ENCODE measurements at places on chromosomes 4 and X. TPM values are rescaled to one million over a fixed set of nuclear protein-coding genes. Genes with fewer than 3 reads are reported as not detected.

DNA sequence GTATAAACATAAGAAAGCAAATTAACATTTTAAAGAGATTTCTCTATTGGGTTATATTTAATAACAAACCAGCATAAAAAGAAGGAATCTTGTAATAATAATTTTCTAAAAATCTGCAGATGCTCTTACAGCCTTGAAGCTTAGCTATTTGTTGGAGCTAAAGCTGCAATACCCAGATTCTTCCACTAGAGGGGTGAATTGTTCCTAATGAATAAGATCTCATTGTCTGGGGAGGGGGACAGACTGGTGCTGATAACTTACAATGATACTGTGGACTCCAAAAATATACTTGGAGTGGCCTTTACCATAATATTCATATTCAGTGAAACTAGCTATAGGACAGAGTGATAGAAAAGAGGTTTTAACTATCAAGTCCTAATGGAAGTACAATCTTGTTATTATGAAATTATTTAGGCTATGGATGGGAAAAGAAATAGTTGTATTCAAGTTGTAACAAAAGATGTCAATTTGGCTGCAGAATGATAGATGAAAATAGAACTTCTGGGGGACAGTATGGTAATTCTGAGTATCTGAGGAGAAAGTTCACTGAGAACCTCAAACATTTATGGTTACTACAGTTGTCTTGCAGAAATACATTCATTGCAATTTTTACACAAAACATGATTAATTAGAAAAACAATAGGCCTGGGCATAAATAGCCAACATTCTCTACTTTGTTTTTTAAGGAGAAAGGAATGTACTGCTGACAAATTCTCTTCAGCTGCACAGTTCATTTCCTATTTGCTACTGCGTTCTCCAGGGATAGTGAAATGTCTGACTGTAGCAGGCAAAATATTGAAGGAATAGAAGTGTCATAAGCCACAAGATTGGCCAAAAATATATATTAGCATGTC lies 443.3 kb downstream of the GBA3 start:
- no peak overlapping the region for H3K4me3 ChIP-seq
- H3K36me3 ChIP-seq, result no peaks in the 10 kb centered on the region
- no peaks in the 10 kb centered on the region for H3K4me1 ChIP-seq
- peak; percentile 24 for DNase-seq
- no peaks in the 10 kb centered on the region for H3K27me3 ChIP-seq
- H3K27ac ChIP-seq, result no peak overlapping the region

GRCh38 chr4:3852309-3852708 lies 86.1 kb downstream of the ADRA2C start:
- no peak overlapping the region for H3K4me3 ChIP-seq
- H3K36me3 ChIP-seq, result no peaks in the 10 kb centered on the region
- DNase-seq, result no peak
- H3K27ac ChIP-seq, result no peak overlapping the region
- H3K4me1 ChIP-seq, result no peaks in the 10 kb centered on the region
- H3K27me3 ChIP-seq, result no peaks in the 10 kb centered on the region

GRCh38 chr4:911871-912490 lies 20.1 kb downstream of the GAK start:
- peaks cover 9% of the 10 kb centered on the region for H3K36me3 ChIP-seq
- DNase-seq, result no peak
- peaks cover 17% of the 10 kb centered on the region for H3K4me1 ChIP-seq
- H3K27me3 ChIP-seq, result no peaks in the 10 kb centered on the region

GRCh38 chrX:78019586-78020483 lies 50.4 kb upstream of the PGAM4 start:
- no peak for DNase-seq
- no peaks in the 10 kb centered on the region for H3K27me3 ChIP-seq
- H3K27ac ChIP-seq, result no peak overlapping the region
- no peaks in the 10 kb centered on the region for H3K36me3 ChIP-seq
- H3K4me3 ChIP-seq, result no peak overlapping the region

GRCh38 chr4:138977524-138977923 lies 38.1 kb upstream of the NOCT start:
- H3K36me3 ChIP-seq, result no peaks in the 10 kb centered on the region
- H3K27me3 ChIP-seq, result no peaks in the 10 kb centered on the region
- H3K27ac ChIP-seq, result no peak overlapping the region
- no peak overlapping the region for H3K4me3 ChIP-seq
- peaks cover 11% of the 10 kb centered on the region for H3K4me1 ChIP-seq
- DNase-seq, result peak; percentile 23

- H3K36me3 ChIP-seq, result peaks cover 12% of the 10 kb centered on the region
- peak overlapping the region; percentile 98 for H3K4me3 ChIP-seq
- H3K27ac ChIP-seq, result peak overlapping the region; percentile 80
- H3K27me3 ChIP-seq, result no peaks in the 10 kb centered on the region
- H3K4me1 ChIP-seq, result peaks cover 46% of the 10 kb centered on the region
Observed at GRCh38 chr4:94454405-94454804, 2.7 kb downstream of the PDLIM5 start.

DNA sequence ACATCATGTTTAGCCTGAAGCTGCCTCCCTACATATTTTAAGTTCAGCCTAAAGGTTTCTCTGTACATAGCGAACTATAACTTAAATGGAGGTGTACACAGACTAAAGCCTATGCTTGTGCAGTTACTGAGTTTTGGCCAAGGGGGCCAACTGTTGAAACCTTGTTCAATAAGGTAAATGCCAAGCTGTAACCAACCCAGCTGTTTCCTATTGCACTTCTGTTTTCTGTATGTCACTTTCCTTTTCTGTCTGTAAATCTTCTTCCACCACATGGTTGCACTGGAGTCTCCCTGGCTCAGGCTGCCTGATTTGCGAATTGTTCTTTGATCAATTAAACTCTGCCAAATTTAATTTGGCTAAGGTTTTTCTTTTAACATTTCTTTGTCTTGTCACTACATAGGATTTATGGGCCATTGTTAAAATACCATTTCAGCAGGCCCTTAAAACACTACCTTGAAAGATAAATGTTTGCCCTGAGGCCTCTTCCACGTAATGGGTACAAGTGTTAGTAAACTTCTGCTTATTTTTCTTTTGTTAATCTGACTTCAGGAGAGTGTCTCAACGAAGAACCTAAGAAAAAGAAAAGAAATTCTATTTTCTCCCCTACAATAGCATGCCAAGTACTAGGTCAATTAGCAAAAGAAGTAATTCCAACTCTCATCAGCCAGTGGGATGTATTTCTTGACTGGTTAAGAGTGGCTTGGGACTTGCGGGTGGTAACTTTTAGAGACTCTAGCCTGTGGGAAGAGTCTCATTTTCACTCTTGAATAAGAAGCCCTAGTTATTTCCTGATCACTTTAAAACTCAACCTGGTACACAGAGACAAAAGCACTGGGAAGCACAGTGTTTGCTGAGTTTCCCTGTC lies 45.7 kb upstream of the PRSS12 start:
- no peaks in the 10 kb centered on the region for H3K36me3 ChIP-seq
- no peak overlapping the region for H3K4me3 ChIP-seq
- H3K4me1 ChIP-seq, result no peaks in the 10 kb centered on the region
- DNase-seq, result no peak
- H3K27me3 ChIP-seq, result no peaks in the 10 kb centered on the region
- H3K27ac ChIP-seq, result no peak overlapping the region

VSIG4 gene
- polyA plus RNA-seq, result not detected

CYTL1 gene
- polyA plus RNA-seq, result 38.0 TPM

TRIM61 gene
- not detected for polyA plus RNA-seq

Data from endothelial cell of umbilical vein (primary cell).